Germinal center (tissue), 1 donor: ENCODE measurements at places on chromosomes 5 and 9.
A peak's percentile ranks its signal among the peaks of the same experiment; 100 is the strongest.

DNA sequence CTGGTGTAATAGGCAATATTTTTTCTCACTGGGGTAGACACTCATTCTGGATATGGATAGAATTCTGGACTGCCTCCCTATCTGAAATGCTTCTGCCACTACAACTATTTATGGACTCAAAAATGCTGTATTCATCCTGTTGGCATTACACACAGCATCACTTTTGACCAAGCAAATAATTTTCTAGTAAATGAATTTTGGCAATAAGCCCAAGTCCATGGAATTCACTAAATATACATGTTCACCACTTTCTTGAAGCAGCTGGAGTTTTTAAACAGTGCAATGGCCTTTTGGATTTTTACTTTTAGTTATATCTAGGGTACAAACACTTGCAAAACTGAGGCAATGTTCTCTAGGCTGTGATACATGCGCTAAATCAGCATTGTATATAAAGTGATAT is 724.9 kb upstream of the EDIL3 start:
- DNase-seq = no peak

GRCh38 chr5:83563631-83564030 is 92.1 kb downstream of the VCAN start:
- no peak for DNase-seq

- DNase-seq = no peak
Measured at GRCh38 chr9:121434969-121435368, 64.7 kb downstream of the GGTA1 start.

DNA sequence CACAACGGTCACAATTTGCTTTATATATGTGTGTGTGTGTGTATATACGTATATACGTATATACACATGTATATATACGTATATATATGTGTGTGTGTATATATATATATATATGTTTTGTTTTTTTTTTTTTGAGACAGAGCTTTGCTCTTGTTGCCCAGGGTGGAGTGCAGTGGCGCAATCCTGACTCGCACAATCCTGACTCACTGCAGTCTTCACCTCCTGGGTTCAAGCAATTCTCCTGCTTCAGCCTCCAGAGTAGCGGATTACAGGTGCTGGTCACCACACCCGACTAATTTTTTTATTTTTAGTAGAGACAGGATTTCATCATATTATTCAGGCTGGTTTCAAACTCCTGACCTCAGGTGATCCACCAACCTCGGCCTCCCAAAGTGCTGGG is 3.1 kb downstream of the RNF38 start:
- DNase-seq = no peak

- no peak for DNase-seq
Measured at GRCh38 chr5:137733006-137733405, 2.9 kb downstream of the KLHL3 start.

- DNase-seq = no peak
Measured at GRCh38 chr5:329121-329735, 7.7 kb downstream of the AHRR start.

DNA sequence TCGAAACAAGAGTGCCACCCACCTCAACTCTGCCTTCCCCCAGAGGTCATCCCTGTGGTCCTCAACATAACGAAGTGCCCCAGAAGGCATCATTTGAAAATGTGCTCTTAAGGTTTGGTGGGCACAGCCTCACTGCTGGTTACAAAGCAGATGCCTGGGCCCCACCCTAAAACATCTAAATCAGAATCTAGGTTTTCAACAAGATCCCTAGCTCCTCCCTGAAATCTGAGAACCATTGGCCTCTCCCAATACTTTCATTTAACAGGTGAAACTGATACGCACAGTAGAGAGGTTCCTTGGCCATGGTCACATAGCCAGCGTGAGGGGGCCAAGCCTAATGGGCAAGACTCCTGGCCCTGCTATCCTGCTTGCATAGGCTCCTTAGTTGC is 376.2 kb upstream of the CLINT1 start:
- DNase-seq = no peak

DNA sequence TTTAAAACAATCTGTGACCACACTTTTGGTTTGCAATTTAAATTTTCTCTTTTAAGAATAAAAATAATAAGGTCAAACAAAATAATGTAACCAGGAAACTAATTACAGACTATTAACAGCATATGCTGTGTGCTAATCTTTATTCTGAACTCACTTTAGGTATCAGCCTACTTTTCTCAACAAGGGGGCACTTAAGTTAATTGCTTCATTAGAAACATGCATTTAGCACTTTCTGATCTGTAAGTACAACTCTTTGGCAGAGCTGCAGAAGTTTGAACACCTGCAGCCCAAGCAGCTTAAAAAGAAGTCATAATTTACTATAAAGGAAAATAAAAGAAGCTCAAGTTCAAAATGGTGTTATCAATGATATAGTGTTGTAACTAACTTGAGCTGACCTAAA is 21.7 kb downstream of the XRCC4 start:
- DNase-seq = no peak

DNA sequence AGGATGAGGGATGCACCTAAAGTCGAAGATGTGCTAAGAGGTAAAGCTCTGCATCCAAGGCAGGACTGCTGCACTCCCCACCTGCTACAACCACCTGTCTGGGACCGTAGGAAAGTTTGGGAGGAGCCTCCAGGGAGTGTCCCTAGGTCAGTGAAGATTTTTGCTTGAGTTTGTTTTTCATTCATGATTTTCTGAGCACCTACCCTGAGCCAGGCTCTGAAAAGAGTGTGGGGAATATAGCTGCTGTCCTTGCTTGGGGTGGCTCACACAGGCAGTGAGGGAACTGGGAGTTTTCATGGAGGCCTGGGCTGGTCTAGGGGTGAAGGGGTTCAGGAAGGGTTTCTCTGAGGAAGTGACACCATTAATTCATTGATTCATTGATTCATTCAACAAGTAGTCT is 48.9 kb downstream of the SAR1B start:
- no peak for DNase-seq

GRCh38 chr9:116142706-116143492 is 10.7 kb upstream of the PAPPA start:
- no peak for DNase-seq

DNA sequence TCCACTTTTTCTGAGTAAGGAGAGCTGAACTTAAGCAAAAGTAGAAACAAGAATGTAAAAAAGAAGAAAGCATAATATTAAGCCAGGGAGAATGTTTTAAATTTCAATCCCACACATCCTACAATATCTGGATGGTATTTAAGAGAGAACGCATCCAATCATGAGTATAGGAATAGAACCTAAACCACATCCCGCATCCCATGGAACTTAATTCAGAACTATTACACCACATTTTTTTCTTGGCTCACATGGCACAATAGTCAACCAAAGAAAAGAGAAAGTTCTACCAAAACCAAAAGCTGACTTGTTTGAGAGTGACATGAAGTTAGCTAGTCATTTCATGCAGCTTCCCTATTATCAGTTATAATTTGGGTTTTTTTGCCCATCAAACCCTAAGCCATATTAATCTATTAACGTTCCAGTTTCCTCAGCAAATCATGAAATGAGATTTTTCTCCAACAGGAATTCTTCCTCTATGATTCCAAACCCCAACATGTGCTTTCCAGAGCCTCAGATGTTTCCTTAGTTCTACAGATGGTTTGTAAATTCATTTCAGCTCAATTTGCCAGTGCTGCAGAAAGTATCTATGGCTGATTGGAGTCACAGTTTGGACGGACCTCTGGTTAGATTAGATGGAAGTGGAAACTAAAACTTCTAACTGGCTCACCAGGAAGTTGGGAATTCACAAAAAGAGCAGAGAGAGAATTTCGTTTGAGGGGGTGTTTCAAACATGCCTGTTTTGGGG is 22.5 kb downstream of the ADAMTSL1 start:
- no peak for DNase-seq

DNA sequence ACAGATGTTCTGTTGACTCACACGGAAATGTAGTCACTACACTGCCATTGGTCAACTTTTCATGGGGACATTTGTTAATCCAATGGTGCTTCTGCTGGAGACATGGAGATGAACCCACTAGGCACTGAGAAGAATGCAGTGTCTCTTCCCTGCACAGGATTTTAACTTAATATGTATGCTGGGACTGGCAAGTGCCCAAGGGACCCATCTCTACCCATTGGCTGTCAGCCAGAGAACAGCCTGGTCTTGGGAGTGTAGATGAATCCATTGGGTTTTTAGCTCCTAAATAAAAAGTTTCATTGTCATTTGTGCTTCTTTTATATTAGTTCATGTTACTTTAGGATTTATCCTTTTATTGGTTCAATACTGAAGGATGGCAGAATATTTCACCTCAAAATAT is 195.8 kb upstream of the CDH6 start:
- DNase-seq = no peak

DNA sequence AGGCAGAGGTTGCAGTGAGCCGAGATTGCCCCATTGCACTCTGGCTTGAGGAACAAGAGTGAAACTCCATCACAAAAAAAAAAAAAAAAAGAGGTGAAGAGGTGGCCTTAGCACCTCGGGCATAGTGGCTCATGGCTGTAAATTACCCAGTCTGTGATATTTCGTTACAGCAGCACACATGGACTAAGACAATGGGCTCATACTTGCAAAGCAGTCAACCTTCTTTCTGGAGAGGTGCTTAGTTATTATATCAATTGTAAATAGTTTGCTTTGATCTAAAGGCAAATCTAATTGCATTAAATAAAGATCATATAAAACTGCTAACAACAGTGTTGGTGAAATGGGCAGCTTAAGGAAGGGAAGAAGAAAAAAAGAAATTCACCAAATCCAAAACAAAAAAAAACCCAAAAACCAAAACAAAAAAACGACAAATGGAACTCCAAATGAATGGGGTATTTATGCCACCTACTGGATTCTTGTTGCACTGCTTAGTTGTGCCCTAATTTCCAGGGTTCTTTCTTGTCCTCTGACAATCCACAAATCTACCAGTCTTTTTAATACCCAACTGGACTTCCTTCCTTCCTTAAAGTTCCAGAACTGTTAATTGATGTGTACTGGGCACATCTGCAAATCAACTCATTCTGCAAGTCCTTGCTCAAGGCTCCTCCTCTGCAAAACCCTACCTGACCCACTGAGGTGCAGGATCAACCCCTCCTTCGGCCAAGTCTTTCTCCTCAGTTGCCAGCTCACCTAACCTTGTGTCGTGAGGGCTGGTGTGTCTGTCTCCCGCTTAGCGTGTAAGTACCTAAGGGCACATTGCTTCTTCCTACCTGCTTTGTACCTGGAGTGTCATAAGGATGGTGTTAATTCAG is 35.0 kb upstream of the DMRT1 start:
- DNase-seq = peak; percentile 50

DNA sequence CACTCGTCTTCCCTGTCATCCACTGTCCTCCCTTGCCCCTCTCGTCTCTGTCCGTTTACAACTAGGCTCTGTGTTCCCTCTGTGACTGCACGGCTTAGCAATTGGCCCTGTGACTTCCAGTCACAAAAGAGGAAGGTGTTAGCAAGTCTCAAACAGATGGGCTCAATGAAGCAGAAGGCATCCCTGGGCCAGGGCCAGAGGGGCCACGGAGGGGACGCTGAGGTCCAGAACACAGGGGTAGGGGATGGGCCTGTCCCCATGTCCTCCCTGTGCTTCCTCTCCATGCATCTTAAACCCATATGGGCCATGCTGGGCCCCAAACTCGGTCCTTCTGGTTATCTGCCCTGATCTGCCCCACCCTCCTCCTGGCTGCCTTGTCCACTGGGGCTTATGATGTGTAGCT is at the start of gene CD72:
CD72 (minus strand) TSS at position 89 of the 403 bp plus-strand sequence. CDS start 110 bp downstream, outside the sequence.
- DNase-seq = peak; percentile 76

DNA sequence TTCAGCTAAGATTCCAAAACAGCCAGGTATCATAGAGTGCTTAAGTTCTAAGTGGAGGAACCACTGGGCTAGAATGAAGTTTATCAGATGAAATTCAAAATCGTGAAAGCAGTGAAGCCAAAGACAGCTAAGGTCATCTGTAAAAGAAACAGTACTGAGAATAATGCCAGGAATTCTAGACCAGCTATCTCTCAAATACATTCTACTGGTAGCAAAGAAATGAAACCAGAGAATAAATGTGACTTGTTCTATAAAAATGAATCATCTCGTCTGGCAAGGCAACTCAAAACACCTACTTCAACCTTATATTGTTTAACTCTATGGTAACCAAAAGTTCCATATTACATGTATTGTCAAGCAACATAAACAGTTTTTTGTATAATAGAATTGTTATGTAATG is 51.3 kb upstream of the RGMB start:
- DNase-seq = no peak

- no peak for DNase-seq
Measured at GRCh38 chr9:119701651-119702050, 332.4 kb upstream of the BRINP1 start.

DNA sequence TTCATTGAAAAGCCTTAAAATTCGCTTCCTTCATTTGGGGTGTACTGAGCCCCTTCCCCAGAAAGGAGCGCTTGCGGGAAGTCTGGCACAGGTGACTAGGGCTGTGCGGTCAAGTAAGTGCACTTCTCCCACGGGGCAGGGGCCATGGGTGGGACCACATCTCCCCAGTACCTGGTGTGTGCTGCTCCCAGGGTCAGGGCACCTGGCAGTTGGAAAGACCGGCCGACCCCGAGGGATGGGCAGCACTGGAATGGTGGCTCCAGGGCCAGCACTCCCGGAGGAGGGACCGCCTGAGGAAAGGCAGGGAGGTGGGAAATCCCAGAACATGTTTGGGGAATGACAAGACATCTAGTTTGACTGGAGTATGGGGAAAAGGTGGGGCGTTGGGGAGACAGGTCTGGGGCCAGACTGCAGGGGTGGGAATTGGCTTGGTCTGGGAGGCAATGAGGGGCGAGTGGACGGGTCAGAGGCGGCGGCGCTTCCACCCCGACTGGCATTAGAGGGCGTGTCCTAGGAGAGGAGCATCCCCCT is 727 bp upstream of the GLIPR2 start:
- no peak for DNase-seq
